ENCODE measurements at places on chromosomes 7 and 10.

GRCh38 chr10:5949009-5949759, 28.2 kb downstream of the IL15RA start:
- DNase-seq: peak; percentile 11

DNA sequence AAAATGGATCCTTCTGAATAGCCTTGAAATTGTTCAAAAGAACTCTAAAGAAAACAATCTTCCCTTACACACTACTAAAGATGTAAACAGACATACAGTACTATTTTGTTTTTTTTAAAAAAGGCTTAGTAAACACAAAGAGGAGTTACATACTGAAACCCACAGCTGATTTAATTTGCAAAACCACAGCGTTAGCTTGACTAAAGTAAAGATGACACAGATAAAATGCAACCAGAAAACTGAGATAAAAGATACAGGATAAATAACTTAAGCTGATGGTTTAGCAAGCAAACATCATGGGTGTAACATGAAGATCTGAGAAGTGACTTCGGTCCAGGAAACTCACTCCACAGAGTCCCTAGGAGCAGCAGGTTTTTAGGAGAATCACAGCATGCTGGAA, 21.8 kb downstream of the PRKCQ start:
- DNase-seq: no peak

DNA sequence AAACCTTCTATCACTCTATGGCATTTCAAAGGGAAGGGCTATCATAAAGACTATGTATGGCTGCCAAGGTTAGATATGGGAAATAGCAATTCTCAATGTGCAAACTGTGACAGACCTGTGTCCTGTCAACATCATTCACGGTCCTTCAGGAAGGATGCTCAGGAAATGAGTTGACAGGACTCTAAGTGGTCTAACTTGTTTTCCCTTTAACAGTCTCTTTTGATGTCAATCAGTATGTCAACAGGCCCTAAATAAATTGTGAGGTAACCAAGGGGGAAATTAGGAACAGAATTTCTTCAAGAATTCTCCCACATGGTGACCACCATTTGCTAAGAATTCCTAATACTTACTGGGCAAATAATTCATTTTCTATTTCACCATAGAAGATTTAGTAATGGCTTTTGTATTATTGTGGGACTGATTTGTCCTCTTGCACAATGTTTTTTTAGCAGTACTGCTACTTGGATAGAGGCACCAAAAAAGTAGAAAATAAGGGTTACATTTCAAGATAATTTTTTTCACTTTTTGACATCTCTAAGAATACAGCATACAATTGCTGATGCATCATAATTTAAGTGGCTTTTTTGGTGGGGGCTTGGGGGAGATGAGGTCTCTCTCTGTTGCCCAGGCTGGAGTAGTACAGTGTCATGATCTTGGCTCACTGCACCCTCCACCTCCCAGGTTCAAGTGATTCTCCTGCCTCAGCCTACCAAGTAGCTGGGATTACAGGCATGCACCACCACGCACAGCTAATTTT, 275.8 kb downstream of the CACNA2D1 start:
- DNase-seq: no peak

DNA sequence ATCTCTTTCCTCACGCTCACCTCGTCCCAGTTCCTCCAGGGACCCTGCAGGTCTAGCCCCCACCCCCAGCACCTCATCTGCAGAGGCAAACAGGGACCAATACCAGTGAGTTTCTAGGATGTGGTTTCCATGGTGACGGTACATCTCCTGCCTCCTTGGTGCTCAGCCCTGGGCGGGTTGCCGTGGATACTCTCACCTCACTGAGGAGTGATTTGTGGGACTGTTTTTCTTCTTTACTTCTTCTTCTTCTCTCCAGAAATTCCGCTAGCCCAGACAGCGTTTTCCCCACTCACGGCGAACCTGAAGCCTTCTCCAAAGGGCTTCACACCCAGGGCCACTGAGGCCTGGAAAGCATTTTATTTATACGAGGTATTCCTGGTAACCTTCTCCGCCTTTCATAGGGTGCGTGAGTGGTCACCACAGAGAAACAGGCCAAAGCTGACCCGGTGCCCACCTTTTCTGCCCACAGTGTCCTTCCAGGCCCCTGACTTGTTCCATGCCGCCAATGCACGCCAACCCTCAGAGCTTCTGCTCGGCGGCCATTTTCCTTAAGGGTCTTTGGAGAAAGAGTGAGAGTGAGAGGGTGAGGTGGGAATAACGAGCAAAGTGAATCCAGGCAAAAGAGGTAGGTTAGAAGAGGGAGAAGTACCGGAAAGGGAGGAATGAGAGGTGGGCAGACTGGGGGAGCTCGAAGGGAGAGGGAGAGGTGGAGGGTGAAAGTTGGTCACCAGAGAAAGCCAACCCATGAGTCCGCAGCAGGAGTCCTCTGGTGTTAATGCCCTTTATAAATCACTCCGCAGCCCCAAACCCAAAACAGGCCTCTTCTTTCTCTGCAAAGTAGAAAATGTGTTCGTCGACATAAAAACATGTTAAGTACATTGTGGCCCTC, 15.5 kb downstream of the FAM241B start:
- no peak for DNase-seq

DNA sequence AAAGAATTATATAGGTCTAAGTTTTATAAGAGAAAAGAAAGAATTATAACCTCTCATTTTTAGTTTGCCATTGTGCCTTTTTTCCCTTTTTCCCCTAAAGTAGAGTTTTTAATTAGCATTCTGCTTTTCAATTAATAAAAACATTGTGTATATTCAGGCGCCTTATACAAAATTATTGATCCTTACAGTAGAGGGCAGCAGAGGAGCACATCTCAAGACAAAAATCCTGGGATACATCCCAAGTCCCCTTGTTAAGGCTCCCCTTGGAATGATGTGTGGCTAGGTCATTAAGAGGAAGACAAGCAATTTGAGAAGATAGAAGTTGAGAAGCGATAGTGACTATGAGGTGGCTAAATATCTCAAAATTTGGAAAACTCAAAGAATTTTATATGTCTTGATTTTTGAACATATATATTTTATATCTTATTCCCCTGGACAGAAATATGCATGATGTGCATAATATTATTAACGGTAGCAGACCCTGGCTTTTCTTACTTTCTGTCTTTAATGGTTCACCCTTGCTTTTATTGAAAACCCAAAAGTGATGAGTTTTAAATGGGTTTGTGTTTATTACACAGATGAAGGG, 19.1 kb upstream of the TPK1 start:
- peak; percentile 11 for DNase-seq

DNA sequence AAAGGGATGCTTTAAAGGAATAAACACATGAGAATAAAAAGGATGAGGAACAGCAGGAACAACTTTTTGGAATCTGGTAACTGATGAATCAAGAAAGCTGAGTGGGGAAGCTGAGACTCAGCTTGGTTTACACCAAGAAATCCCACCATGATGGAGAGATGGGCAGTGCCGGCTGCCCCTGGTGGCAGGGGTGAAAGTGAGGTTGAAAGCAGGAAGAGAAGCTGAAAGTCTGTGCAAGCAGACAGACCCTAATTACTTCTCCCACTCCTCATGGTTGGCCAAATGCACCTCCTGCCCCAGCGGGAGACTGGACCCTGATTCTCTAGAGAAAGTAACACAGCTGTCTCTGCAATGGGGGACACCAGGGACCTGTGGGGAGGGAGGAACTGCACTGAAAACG, 57.6 kb upstream of the NANOS1 start:
- no peak for DNase-seq

- DNase-seq: no peak
These were observed 35.2 kb downstream of the OAT start for GRCh38 chr10:124383496-124383895.
